ENCODE measurements at places on chromosomes 2 and 18.

DNA sequence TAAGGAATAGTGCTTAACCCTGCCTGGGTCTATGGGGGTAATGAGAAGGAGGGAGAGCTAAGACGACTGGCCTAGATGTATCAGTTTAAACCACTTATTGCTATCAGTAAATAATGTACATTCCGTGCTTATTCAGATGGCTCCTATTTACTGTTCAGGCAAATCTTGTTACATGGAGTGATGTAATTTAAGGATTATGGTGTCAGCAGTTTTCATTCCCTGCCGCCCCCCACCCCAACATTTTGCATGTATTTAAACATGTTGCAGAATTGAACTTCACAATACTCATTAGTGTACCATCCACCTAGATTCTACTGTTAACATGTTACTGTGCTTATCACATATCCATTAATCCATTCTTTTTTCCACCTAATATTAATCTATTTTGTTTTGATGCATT lies 11.7 kb downstream of the AGPS start:
- no peak for DNase-seq

DNA sequence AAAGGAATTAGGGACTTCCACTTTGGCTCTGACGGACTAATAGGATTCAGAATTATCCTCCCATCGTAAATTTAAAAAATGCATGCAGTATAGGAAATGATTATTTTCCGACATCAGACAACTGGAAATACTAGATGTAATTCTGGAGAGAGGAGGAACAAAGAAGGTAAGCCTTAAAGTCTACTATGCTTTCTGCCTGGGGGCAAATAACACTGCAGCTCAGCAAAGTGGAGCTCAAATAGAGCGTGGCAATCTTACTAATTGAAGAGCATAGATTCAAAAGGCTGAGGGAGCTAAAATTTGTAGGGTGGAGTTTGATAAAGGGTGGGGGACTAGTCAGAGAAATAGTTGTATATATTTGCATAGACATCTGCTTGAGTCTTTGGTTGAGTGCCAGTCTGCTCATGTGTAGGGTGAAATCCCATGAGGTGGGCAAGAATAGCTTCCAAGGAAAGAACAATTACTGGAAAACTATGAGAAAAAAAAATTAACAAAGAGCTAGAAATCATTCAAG lies 23.8 kb downstream of the COPS8 start:
- no peak for DNase-seq

- no peak for DNase-seq
Measured at GRCh38 chr2:234804704-234805103, 147.1 kb upstream of the SH3BP4 start.

- no peak for DNase-seq
Measured at GRCh38 chr2:28153851-28154250, 238.8 kb upstream of the FOSL2 start.

- DNase-seq = no peak
Measured at GRCh38 chr2:100234141-100234540, 88.2 kb downstream of the LONRF2 start.
